ENCODE measurements at places on chromosomes 2 and 18.

- no peak for DNase-seq
Measured at GRCh38 chr18:21714474-21714873, 9.9 kb upstream of the ABHD3 start.

DNA sequence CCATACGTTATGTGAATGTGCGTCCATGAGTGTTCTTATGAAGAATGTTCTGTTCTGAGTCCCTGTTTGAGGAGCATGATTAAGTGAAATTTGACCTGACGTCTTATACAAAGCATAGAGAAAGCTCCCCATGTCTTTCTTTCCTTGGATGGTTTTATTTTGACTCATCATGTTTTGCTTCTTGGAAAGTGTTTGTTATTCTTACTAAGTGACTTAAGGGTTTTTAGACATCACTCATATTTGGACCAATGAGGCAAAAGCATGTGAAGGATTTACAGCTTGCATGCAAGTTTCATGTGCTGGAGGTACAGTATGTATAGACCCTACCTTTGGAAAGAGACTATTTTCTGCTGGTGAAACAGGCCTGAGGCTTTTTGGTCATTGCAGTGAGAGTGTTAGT lies 33.5 kb upstream of the ZEB2 start:
- DNase-seq, result no peak

GRCh38 chr18:34729264-34729663 lies 19.2 kb downstream of the DTNA start:
- peak; percentile 74 for DNase-seq

- no peak for DNase-seq
Measured at GRCh38 chr2:72157871-72158771, 10.5 kb upstream of the CYP26B1 start.

- DNase-seq, result no peak
Measured at GRCh38 chr2:120486441-120486840, 140.5 kb downstream of the INHBB start.

- DNase-seq, result peak; percentile 96
Measured at GRCh38 chr2:159035790-159036411, 67.5 kb downstream of the TANC1 start.

DNA sequence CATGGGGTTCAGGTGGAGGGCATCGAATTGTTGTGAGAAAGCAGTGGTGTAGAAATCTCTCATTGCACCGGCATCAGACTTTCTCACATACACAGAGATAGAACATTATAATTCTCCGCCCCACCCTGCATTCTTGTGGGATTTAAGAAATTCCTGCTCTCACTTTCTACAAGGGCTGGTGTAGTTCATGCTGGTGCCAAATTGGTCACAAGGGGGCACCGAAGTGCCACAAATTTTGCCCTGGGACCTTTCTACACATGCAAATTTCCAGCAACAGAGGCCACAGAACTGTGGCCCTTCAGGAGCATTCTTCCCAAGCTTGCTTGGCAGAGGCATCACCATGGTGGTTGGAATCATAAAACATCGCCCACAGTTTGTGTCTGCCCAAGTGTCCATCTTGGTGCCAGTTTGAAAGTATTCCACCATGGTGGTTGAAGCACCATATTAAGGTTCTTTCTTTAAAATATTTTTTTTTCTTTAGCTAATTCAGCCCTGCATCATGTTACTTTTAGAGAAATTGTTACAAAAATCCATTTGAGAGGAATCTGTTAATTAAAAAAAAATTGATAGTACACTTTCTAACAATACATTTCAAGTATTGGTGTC lies 521.2 kb upstream of the FANCL start:
- DNase-seq, result peak; percentile 88

DNA sequence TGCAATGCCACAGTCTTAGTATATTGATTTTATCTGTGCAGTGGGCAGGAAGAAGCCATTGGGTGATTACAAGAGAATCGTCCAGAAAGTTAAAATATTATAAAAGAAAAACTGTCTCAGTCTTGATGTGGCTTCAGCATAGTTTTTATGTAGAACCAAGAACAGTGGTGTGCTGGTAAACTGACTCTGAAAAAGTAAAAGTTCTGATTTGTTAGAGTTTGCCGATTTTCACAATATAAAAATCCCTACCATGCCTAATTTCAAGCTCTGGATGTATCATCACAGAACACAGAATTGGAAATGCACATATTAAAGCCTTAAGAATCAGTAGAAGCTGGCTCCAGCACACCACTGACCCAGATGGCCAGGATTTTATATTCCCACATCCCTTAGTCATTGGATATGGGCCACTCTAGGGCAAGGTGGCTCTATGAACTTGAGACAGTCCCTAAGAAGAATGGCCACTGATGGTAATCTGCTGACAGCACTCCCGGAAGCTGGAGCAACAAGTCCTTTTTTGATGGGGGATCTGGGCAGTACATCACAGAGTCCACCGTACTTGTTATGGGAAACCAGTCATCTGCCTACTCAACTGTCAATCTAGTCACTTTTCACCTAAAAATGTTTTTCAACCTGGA lies 9.3 kb upstream of the PLEKHM3 start:
- DNase-seq, result no peak

- no peak for DNase-seq
Measured at GRCh38 chr18:1954583-1955312, 616.6 kb downstream of the METTL4 start.

DNA sequence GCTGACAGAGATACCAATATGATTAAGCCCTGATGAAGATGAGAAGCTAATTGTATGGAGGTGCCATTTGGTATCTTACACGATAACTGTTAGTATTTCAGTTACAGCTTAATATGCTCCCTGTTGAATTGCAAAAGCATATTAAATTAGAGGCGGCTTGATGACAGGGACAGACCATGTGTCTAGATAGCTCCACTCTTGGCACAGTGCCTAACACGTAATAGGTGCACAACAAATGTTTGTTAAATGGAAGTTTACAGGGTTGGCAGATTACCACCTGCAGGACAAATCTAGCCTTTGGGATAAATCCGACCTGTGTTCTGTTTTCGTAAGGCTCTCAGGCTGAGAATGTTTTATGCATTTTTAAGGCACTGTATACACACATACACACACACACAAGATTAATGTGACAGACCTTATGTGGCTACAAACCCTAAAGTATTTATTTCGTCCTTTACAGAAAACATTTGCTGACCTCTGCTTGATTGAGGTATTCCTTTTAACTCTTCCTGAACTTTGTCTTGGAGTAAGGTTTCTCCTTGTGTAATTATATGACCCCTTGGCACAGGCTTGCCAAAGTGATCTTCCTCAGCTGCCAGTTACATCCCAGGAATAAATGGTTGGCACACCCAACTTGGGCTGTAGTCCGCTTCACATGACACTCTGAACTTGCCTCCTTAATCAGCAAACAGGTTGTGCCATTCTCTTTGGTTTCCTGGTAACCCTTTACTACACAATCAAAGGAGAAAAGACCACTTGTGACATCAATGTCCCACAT lies 348.9 kb downstream of the HRH4 start:
- no peak for DNase-seq

DNA sequence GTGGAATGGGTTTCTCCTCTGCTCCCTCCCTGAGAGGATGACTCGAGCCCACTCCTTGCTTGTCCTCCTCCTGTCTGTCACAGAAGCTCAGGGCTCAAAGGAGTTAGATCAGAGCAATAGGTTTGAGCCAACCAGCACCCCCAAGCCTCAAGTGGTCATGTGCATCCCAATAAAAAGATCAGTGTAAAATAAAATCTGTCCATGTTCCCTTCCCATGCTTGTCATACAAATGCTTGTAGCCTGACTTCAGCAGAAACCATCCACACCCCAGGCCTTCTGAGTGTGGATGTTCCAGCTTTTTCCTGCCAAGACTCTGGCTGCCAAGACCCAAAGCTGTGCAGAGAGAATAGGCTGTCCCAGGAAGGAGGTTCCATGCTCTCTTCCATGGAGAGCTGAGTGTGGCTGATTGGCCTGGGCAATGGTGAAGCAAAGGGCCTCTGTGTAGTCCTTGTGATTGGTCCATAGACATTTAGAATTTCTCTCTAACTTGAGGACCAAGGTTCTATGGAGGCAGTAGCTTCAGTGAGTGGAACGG lies 67.4 kb downstream of the GYPC start:
- DNase-seq, result peak; percentile 26

DNA sequence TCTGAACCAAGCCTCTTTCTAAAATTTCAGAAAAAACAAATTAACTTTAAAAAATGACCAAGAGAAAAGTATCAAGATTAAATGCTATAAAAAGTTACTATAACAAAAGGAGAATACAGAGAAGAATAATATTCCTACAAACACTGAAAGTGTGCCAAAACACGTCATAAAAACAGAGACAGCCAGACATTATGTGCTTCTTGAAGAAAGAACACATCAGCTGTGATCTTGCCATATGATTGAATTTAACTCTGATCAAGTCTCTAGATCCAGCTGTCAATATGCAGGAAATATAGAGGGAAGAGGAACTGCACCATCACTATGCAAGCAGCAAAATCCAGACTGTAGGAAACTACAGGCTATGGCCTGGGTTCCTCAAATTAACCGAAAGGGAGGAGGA lies 33.7 kb upstream of the COL5A2 start:
- DNase-seq, result no peak

- DNase-seq, result no peak
Measured at GRCh38 chr2:66526180-66526579, 91.3 kb downstream of the MEIS1 start.

DNA sequence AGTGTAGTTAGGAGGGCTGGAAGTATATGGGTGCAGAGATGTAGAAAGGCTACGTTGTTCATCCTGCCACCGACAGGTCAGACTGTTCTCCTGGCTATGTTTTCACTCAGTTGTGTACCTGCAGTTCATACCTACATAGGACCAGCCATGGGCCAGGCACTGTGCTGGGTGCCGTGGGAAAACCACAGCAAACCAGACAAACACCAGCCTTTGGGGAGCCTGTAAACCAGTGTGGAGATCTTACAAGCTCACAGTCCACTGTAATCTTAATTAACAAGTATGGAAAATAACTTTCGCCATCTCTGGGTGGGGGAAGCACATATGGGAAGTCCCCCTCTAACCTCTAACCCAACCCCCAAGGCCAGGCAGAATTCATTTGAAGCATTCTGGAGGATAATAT lies 12.7 kb downstream of the NCK2 start:
- DNase-seq, result no peak

GRCh38 chr2:55768991-55769390 lies 75.3 kb upstream of the PNPT1 start:
- DNase-seq, result no peak

- peak; percentile 75 for DNase-seq
Measured at GRCh38 chr2:160226367-160226766, 26.3 kb upstream of the ITGB6 start.

- DNase-seq, result no peak
Measured at GRCh38 chr2:75003773-75004172, 45.3 kb downstream of the POLE4 start.

DNA sequence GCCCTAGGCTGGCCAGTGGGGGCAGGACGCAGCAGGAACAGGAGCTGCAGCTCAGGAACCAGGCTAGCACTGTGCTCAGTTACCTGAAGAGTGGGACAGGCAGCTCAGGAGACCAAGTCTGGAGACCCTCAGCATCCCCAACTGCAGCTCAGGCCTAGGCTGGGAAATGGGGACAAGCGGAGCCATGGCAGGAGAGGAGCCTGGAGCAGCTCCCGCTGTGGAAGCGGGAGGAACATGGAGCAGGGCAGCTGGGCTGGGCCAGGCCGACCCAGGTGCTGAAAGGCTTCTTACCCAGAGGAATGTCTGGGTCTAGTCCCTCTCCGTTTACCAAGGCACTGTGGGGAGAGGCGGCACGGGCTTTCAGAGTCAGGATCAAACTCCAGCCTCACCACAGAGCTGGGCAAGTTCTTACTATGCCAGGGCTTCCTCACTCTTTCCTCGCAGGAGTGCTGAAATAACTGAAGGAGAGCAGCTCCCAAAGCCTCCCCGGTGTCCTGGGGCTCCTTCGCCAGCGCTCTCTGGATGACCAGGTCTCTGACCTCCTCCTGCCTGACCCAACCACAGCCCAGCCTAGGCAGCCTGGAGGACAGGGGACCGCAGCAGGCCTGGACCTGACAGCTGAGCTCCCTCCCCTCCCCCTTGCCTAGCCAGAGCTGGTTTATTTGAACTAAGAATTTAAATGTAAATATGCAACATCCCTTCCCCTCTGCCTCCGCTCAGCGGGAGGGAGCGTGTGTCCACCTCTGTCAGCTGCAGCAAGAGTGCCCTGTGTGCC lies 247.8 kb upstream of the SIX2 start:
- no peak for DNase-seq

- DNase-seq, result peak; percentile 59
Measured at GRCh38 chr2:152472481-152472887, 137.5 kb downstream of the FMNL2 start.

DNA sequence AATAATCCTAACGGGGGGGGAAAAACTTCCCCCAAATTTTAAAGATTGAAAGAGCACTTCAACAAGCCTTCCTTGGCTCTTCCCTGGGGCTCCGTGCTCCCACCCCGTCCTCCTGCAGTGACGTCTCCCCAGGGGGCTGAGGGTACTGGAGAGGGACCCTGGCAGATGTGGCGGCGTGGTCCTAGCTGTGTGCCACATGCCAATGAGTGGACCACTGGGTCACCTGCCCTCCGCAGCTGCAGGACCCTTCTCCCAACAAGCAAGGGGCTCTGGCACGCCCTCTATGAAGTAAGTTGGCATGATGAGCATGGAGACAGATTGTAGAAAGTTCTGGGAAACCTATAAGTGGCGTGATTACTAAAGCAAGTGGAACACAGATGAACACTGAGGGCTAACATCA lies 46.7 kb downstream of the PXDN start:
- no peak for DNase-seq

GRCh38 chr2:181985632-181986205 lies at the start of gene PPP1R1C:
Gene PPP1R1C, plus strand, starts transcription at chr2:181985853. Its CDS starts 258 bp downstream, at chr2:181986111.
- DNase-seq, result peak; percentile 58

- no peak for DNase-seq
Measured at GRCh38 chr2:139367416-139367815, 587.2 kb upstream of the NXPH2 start.

- DNase-seq, result no peak
Measured at GRCh38 chr2:24262421-24262970, 87.6 kb downstream of the FAM228A start.

DNA sequence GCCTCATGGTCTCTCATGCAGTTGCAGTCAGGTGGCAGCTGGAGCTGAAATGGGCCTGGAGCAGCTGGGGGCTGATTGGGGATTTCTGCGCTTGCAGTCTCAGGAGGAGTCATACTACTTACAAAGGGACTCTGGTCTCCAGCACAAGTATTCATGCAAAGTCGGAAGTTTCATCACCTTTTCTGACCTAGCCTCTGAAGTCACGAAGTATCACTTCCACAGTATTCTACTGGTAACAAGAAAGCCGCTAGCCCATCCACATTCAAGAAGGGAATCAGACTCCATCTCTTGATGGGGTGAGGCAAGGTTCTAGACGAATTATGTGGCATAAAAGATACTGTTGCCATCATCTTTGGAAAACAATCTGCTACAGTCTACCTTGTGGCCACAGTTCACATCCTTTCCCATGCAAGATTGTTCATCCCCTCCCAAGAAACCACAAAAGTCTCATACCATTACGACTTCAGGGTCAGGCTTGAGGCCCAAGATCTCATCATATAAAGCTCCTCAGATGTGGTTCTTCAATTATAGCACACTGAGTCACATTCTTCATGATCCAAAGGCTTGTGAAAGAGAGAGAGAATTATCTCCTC lies 95.3 kb downstream of the SMC6 start:
- no peak for DNase-seq

DNA sequence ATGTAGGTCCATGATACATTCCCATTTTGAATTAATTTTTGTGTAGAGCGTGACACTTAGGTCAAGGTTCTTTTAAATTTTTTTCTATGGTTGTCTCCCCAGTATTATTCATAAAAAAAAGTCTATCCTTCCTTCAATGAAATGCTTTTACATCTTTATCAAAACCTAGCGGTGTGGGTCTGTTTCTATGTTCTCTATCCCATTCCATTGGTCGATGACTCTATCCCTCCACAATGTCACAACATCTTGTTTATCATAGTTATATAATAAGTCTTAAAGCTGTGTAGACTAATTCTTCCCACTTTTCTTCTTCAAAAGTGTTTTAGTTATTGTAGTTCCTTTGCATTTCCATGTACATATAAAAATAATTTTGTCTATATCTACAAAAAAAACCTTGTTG lies 47.2 kb upstream of the GPR17 start:
- no peak for DNase-seq

Data from islet precursor cell (in vitro differentiated cells).